Epithelial cell of prostate (primary cell): ENCODE measurements at places on chromosomes 5 and 9.

DNA sequence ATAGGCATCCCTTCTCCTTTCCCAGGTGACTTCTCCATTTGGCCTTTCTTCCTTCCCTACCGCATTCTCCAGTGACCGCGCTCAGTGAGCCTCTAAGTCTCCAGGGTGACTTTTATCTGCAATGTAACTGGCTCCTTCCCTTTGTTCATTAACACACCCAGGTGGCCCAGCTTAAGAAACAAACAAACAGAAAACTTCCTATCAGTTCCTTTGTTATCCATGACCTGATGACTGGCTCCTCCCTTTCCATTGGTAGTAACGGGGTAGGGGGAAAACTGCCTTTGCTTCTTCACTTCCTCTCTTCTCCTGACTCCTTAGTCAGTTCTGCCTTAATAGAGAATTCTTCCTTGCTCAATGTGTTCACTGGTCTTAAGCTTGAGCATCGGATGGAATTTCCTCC is 7.0 kb upstream of the SH3GL2 start:
- no peak for DNase-seq

GRCh38 chr5:65480306-65480865 is 1.3 kb downstream of the ADAMTS6 start:
- DNase-seq: no peak

- DNase-seq: no peak
Measured at GRCh38 chr9:108416324-108416723, 439.5 kb downstream of the ACTL7B start.

DNA sequence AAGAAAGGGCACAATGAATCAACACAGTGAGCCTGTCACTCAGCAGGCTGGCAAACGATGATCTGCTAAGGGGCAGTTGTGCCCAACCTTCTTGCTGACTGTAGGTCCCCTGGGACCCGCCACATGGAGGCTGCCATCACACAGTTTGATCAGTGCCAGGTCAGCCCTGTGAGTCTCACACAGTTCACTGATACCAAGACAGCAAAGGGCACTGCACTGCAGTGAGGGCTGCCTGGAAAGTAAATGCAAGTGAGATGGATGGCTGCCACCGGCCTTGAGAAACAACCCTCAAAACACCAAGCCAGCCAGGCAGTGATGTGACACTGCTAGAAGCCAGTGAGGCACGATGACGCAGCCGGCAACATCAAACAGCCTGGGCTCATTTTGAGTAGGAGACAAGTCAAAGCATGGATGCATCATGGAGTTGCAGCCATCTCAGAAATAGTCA is 30.3 kb downstream of the FOXD1 start:
- no peak for DNase-seq

DNA sequence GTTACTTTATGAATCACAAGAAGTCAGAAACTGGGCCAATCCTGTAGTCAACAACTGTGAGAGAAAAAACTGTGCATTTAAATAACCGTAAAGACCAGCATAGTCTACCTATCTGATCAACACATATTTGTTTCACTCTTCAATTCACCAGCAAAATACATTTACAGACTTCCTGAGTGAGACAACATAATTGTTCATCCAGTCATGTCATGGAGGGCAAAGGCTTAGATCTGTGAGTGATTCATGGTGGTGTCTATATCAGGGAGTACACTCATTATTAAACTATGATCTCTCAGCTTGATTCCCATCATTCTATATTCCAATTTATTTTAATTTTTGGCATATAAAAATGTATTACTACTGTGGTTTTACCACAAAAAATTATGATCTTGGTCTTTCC is 694.6 kb downstream of the DNAH5 start:
- DNase-seq: peak; percentile 20

DNA sequence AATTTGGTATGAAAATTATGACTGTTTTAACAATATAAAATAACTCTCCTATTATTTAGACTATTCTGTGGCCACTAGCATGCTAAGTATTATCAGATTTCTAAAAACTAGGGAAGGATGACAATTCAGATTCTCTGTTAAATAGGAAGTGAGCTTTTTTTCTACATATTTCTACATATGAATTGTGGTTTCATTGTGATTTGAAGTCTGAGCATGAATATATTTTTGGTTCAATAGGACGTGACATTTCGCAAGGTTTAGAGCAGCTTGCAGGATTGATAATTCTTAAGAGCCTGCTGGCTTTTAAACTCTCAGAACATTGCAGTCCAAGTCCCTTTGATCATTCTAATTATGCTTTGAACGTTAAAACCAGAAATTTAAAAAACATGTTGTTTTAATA is 82.9 kb downstream of the ADGRV1 start:
- DNase-seq: no peak

- peak; percentile 3 for DNase-seq
Measured at GRCh38 chr5:68749631-68750030, 344.2 kb upstream of the SLC30A5 start.

DNA sequence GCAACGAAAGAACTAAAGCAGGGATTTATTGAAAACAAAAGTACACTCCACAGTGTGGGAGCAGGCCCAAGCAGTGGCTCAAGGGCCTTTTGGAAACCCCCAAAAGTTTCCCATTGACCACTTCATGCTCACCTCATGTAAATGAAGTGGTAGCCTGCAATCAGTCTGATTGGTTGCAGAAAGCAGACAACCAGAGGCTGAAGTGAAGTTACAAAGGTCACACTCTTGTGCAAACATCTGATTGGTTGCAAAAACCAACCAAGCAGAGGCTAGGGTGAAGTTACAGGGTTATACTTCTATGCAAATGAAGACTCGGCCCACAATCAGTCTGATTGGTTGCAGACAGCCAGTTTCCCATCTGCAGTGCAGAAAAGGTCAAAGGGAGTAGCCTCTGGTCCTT is 258.0 kb downstream of the YTHDC2 start:
- no peak for DNase-seq

GRCh38 chr9:68950689-68951088 is 63.2 kb downstream of the PRKACG start:
- no peak for DNase-seq

DNA sequence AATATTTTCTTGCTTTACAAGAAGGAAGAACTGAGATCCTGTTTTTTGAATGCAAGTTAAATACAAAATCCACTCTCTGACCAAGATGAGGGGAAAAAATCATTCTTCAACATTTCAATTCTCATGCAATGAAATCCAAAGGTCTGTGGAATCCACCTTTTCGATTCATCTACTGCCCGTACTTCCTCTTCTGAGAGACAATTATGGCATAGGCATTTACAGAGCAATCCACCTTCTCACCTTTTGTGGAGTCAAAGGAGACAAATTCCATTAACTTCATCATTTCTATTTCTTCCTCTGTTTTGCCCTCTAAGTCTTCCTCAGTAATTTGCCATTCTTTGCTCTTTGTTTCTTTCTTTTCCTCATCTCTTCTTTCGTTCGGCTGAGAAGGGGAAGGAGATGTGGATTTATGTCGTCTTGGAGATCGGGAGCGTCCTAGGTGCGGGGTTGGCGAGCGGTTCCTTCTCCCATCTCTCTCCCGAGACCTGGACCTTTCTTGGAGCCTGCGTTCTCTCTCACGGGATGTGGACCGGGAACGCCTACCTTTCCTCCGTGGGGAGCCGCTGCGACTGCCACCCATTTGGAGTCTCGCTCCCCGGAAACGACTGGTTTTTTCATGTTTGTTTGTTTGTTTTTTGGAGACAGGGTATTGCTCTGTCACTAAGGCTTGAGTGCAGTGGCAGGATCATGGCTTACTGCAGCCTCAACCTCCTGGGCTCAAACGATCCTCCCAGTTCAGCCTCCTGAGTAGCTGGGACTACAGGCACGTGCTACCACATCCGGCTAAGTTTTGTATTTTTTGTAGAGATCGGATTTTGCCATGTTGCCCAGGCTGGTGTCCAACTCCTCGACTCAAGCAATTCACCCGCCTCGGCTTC is 24.3 kb upstream of the AFF4 start:
- no peak for DNase-seq

GRCh38 chr9:35945341-35946018 is 12.5 kb downstream of the OR2S2 start:
- peak; percentile 8 for DNase-seq

DNA sequence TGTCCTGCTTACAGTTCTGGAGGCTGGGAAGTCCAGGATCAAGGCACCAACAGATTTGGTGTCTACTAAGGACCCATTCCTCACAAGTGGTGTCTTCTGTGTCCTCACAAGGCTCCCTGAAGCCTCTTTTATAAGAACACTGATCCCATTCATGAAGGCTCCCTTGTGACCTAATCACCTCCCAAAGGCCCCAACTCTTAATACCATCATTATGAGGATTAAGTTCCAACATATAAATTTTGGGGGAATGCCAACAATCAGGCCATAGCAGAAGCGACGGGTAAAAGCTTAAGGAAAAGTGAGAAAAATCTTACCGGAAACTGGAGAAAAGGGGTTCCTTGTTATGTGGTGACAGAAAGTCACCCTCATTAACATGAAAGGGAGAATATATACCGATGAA is 11.2 kb downstream of the CTNNAL1 start:
- no peak for DNase-seq

DNA sequence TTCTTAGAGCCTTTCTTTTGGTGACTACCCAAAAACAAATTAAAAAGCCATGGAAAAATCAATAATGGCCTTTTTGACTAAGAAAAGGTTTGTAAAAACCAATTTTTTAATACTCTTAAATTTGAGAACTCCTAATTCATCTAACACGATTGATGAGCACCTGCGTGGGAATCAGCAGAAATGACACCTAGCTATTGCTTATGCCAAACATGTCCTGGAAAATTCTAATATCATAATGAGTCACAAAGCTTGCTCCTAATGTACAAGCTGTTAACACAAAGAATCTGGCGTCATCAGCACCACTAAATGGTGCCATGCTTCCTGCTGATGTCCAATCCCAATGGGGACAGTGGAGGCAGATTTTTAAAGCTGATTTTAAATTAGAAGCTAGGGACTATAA is 146.2 kb upstream of the LRRTM2 start:
- no peak for DNase-seq

- no peak for DNase-seq
Measured at GRCh38 chr5:38719916-38720315, 125.9 kb upstream of the OSMR start.

- no peak for DNase-seq
Measured at GRCh38 chr9:71763832-71764231, 4.5 kb downstream of the CEMIP2 start.

DNA sequence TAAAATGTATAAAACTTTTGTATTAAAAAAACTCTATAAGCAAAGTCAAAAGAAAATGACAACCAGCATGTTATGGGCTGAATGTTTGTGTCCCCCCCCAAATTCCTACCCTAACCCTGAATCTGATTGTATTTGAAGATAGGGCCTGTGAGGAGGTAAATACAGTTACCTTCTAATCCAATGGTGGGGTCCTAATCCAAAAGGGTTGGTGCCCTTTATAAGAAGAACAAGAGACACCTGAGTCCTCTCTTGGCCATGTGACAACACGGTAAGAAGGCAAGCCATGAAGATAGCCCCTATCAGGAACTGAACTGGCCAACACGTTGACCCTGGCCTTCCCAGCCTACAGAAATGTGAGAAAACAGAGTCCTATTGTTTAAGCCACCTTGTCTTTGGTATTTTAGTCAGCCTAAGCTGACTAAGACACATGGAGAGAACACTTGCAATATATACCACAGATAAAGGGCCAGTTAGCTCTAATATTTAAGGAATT is 49.7 kb upstream of the AKNA start:
- no peak for DNase-seq

- DNase-seq: no peak
Measured at GRCh38 chr5:8576178-8576577, 707.2 kb downstream of the MTRR start.

GRCh38 chr9:4760122-4760521 is 19.1 kb upstream of the AK3 start:
- DNase-seq: no peak

DNA sequence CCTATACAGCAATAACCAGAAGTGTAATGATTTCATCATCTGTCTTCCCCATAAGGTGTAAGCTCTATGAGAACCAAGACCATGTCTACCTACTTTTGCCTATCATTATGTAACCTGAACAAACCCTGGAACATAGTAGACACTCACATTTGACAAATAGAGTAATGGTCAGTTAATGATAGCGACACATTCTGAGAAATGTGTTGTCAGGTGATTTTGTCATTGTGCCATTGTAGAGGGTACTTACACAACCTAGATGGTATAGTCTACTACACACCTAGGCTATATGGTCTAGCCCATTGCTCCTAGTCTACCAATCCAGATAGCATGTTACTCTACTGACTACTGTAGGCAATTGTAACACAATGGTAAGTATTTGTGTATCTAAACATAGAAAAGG is 22.3 kb upstream of the WDR41 start:
- DNase-seq: no peak

- no peak for DNase-seq
Measured at GRCh38 chr5:35240892-35241291, 10.6 kb upstream of the PRLR start.

GRCh38 chr9:72254901-72255545 is 105.8 kb downstream of the GDA start:
- DNase-seq: no peak

- DNase-seq: peak; percentile 54
Measured at GRCh38 chr9:92147030-92147851, 32.0 kb upstream of the SPTLC1 start.

GRCh38 chr5:80208381-80208780 is 47.5 kb downstream of the SERINC5 start:
- no peak for DNase-seq

DNA sequence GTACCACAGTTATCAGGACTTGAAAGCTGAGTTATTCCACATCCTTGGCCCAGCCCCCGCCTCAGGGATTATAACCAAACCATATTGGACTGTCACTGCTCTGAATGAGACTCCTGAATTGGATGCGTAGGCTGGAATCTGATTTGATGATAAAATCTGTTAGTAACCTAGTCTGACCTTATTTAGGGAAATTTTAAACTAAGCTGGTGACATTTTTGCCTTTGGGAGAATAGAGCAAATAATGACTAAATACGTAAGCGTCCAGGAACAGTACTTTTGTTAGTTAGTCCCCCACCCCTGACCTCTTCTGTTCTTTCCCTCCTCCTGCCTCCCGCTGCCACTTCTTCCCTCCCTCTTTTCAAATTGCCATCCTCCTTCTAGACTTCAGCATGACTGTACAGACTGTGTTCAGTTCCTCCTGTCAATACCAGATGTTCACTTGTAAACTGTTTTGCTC is 92.6 kb downstream of the TLE4 start:
- no peak for DNase-seq

- DNase-seq: peak; percentile 41
Measured at GRCh38 chr5:103224118-103224893, 34.3 kb upstream of the MACIR start.

DNA sequence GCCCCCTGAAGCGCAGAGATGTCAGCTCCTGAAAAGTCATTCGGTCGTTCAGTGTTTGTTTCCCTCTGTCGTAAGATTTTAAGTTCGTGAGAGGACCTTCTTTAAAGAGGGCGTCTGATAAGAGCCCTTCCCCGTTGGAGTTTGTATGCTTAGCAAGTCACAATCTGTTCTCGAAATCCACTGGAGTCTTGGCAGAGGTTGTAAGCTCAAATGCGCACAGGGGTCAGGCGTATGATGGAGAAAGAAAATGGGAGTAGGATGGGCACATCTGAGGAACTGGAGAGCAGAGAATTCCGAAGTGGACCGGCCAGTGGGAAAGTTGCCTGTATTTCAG is 710 bp downstream of the HSD17B4 start:
- DNase-seq: no peak
